Renal pelvis (tissue), 12 donors: ENCODE measurements at places on chromosomes 7 and 10. TPM values are rescaled to one million over a fixed set of nuclear protein-coding genes. Genes with fewer than 3 reads are reported as not detected.

The CHAT gene
- not detected for polyA plus RNA-seq

The LAMB1 gene
- 618 TPM for polyA plus RNA-seq

The VAX1 gene
- not detected for polyA plus RNA-seq

The MLXIPL gene
- 8.7 TPM for polyA plus RNA-seq

The ABHD11 gene
- polyA plus RNA-seq, result 27.2 TPM

The MYL7 gene
- polyA plus RNA-seq, result 1.1 TPM

The EMX2 gene
- polyA plus RNA-seq, result 146 TPM

The EN2 gene
- 0.09 TPM for polyA plus RNA-seq

The COBL gene
- polyA plus RNA-seq, result 17.9 TPM

The IL2RA gene
- polyA plus RNA-seq, result not detected

The CC2D2B gene
- polyA plus RNA-seq, result 1.8 TPM

The NEUROD6 gene
- not detected for polyA plus RNA-seq

The CCT6A gene
- polyA plus RNA-seq, result 239 TPM

The NPFFR1 gene
- polyA plus RNA-seq, result 0.17 TPM

The KCNH2 gene
- polyA plus RNA-seq, result 16.9 TPM

The NUTM2D gene
- 10.6 TPM for polyA plus RNA-seq

The NUTM2E gene
- polyA plus RNA-seq, result 1.2 TPM

The MYL10 gene
- 0.30 TPM for polyA plus RNA-seq

The COL13A1 gene
- 29.6 TPM for polyA plus RNA-seq

The HABP2 gene
- polyA plus RNA-seq, result 0.40 TPM

The ADGRA1 gene
- 1.3 TPM for polyA plus RNA-seq

The LLCFC1 gene
- 0.61 TPM for polyA plus RNA-seq

The HOXA9 gene
- 102 TPM for polyA plus RNA-seq

The CNTNAP2 gene
- polyA plus RNA-seq, result 28.4 TPM

The NKX1-2 gene
- polyA plus RNA-seq, result not detected

The TAS2R3 gene
- polyA plus RNA-seq, result 0.50 TPM

The FGFBP3 gene
- polyA plus RNA-seq, result 3.4 TPM

The CPA5 gene
- polyA plus RNA-seq, result 0.36 TPM

The FKBP6 gene
- polyA plus RNA-seq, result 0.64 TPM

The CALML5 gene
- polyA plus RNA-seq, result not detected

The ZNF853 gene
- polyA plus RNA-seq, result 14.7 TPM

The TUBB8 gene
- 1.2 TPM for polyA plus RNA-seq

The PON3 gene
- polyA plus RNA-seq, result 3.3 TPM

The TRIM50 gene
- 0.33 TPM for polyA plus RNA-seq

The DPP6 gene
- 33.5 TPM for polyA plus RNA-seq

The IGF2BP3 gene
- polyA plus RNA-seq, result 72.1 TPM

The CEP55 gene
- polyA plus RNA-seq, result 15.7 TPM

The CLCN1 gene
- 0.22 TPM for polyA plus RNA-seq

The KIAA1217 gene
- polyA plus RNA-seq, result 83.5 TPM

The GJD4 gene
- polyA plus RNA-seq, result not detected
